ENCODE measurements at places on chromosomes 16 and 17. TPM values are rescaled to one million over a fixed set of nuclear protein-coding genes. Genes with fewer than 3 reads are reported as not detected.

Gene DLX3
- total RNA-seq = not detected

Gene TMEM235
- not detected for total RNA-seq

Gene GUCY2D
- not detected for total RNA-seq

Gene CRISPLD2
- 0.17 TPM for total RNA-seq

Gene KIF18B
- total RNA-seq = 55.2 TPM

Gene CES3
- total RNA-seq = 9.0 TPM

Gene HOXB2
- 38.1 TPM for total RNA-seq

Gene SLC38A10
- 133 TPM for total RNA-seq

Gene KRT9
- total RNA-seq = not detected

Gene COASY
- 80.3 TPM for total RNA-seq

Gene HSD17B1
- 0.34 TPM for total RNA-seq

Gene PRRT2
- total RNA-seq = 0.91 TPM

Gene SPATA22
- 0.20 TPM for total RNA-seq

Gene USP43
- 0.12 TPM for total RNA-seq

Gene TMEM98
- total RNA-seq = 1.8 TPM

Gene C1QTNF8
- total RNA-seq = not detected

Gene CA5A
- total RNA-seq = not detected

Gene CRYBA1
- not detected for total RNA-seq

Gene KRTAP2-2
- total RNA-seq = not detected

Gene GDPD1
- 2.1 TPM for total RNA-seq

Gene COQ9
- 41.3 TPM for total RNA-seq

Gene RHBDL3
- 0.32 TPM for total RNA-seq

Gene LPO
- total RNA-seq = not detected

Gene KRTAP17-1
- total RNA-seq = not detected

Gene NUDT7
- 5.9 TPM for total RNA-seq

Gene CCDC92B
- 0.07 TPM for total RNA-seq

All from T-helper 1 cell treated with Interleukin-12 subunit alpha and Interleukin-12 subunit beta and Interleukin-4 antibody, amounts not matched to agents 30 ng/mL and 1 ng/mL, for 36 hours (primary cell).